ENCODE measurements at places on chromosomes 5 and 9.

DNA sequence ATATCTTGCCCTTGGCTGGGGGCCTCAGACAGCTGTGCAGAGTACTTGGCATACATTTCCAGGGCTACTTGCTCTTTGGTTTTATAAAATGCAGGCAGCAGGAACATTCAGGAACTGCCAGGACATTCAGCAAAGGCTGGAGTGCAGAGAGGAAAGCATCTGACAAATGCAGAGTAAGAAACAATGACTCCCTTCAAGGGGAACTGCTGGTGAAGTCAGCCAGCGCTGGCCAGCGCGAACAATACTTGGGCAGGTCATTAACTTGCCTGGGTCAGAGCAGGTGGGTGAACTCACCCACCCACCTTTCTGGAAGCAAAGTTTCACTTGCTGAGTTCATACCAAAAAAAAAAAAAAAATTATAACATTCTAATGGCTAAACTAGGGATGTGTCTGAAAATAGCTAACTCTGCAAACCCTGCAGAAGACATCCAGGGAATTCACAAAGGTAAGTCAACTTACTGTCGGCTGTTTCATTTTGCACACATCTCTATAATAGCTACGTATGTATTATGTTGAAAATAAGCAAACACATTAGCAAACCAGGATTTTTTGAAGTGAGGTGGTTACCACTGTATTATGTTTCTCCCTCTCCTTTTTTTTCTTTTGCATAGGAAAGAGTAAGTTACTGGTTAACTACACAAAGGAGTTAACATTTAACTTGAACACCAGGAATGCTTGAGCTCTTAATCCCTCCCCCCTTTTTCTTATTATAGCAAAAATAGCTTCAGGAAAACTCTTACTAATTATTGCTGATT is 152.2 kb downstream of the GLIS3 start:
- no peak for DNase-seq

GRCh38 chr5:128539038-128539429 is 989 bp upstream of the FBN2 start:
- peak; percentile 53 for DNase-seq

- peak; percentile 98 for DNase-seq
These were observed 3.3 kb upstream of the MAN1B1 start for GRCh38 chr9:137083394-137084004.

DNA sequence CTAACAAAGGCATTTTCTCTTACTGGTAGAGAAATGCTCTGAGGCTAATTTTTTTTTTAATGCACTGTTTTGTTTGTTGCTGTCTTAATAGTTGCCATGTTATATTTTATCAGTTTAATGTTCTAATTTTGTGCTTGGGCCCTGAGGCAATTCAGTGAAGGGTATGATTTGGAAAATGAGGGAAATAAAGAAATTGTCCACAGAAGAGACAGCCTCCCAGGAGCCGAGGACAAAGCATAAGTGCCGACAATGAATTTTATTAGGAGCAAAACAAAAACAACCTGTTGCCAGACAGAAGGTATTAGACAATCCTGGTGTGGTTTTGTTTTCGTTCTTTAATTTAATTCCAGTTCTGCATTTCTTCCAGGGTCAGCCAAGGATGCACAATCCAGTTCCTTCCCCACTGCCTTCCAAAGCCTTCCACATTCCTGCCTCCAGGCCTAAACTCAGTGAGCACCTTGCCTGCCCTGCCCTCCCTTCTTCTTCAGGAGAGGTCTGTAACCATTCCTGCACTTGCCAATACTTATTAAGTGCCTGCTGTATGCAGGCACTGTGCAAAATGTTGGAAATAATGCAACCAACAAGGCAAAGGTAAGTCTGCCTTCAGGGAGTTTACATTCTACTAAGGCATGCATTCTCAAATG is 4.3 kb upstream of the TCOF1 start:
- DNase-seq: no peak

DNA sequence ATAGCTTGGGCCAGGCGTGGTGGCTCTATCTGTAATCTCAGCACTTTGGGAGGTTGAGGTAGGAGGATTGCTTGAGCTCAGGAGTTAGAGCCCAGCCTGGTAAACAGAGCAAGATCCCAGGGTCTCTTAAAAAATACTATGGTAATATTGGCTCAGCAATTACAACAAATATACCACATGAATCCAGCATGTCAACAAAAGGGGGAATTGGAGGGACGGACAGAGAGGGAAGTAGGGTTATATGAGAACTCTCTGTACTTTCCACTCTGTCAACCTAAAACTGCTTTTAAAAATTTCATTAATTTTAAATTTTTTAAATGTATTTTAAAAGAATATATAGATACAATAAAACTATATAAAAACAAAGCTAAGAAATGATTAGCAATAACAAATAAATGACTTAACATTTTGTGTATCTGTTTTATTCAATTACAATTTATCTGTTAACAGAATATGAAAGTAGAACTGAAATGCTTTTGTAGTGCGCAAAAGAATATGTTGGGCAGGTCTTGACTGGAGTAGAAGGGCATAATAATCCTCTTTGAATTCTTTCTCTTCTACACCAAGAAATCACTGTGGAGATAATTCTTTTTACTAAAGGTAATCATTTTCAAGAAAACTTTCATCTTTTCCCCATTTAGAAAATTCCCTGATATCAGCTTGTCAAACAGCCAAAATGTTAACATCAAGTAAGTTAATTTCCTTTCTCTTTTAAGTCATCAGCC is 12.9 kb upstream of the CDC42SE2 start:
- no peak for DNase-seq

- no peak for DNase-seq
These were observed 18.1 kb downstream of the ADAMTS2 start for GRCh38 chr5:179327021-179327735.

- peak; percentile 89 for DNase-seq
These were observed at the start of gene ZBED3 for GRCh38 chr5:77086689-77087483. Gene ZBED3 (minus strand): TSS chr5:77087285. CDS start chr5:77077878, 9,407 bp downstream.

All from fibroblast of skin of scalp (primary cell).